Activated T-helper 2 cell treated with anti-CD3 and anti-CD28 coated beads, Interferon-gamma antibody, Interleukin-2, Interleukin-4, amounts not matched to agents 10 μg/mL and 5 μg/mL and 100 μg/mL, durations not matched to agents 14 hours and 24 hours and 36 hours (primary cell): ENCODE measurements at places on chromosomes 6 and 20. TPM values are rescaled to one million over a fixed set of nuclear protein-coding genes. Genes with fewer than 3 reads are reported as not detected.

- no peak for DNase-seq
Measured at GRCh38 chr20:43345676-43346075, 112.0 kb upstream of the SRSF6 start.

DNA sequence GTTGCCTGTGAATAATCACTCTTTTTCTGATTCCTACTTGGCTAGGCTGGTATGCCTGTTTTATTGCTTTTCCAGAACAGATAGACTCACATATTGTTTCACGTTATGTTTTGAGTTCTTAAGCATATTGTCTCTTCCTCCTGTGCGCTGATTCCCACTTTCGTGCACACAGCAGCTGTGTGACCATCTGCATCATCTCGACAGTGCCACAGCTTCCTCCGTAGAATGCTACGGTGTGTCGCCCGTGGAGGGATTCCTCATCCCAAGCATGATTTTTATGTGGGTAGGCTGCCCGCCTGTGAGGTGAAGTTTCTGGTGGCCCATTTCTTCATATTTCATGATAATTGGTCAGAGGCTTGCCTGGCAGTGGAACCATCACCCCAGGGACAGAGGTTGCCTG is 31.8 kb downstream of the PLCB4 start:
- DNase-seq = no peak

DNA sequence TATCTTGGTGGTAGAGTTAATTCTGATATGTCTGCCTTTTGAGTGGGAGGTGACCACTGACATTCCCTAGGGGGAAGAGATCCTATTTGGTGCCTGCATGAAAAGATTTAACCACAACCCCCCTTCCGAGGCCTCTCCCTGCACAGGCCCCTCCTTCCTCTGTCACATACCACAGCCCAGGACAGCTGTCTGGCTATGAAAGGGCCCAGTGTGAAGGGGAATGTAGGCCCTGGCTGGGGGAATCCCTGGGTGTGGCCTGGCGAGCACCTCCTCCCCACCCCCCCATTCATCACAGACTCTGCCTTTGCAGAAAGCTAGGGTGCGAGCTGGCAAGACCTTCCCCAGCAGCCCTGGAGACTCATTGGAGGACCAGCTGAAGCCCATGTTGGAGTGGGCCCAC is 27.4 kb upstream of the MAPRE1 start:
- DNase-seq = no peak

GRCh38 chr6:167479901-167480648 is 155.2 kb downstream of the TTLL2 start:
- no peak for DNase-seq

GRCh38 chr20:61875221-61875885 is 190.3 kb downstream of the TAF4 start:
- DNase-seq = no peak

DNA sequence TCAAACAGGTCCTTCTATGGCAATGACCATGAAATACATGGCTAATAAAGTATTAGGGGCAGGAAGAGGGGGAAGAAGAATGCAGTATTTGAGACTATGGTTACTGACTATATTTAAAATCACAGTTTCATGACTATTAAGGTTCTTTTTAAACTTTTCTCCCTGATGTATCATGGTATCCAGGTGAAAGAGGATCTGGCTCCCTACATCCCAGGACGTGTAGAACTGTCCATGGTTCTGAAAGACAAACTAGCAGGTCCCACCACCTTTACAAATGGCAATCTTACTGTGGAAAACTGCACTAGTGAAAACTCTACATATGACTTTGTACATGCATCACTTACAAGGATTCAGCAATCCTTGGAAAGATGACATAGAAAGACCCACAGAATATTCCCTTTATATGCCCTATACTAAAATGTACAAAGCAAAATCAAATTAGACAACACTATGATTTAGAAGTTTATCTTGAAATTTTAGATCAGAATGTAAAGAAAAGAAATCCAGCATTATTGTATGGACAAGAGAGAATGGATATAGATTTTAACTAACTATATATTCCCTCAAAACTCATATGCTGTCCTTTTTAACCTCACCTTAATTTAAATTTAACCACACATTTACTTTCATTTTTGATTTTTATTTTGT is 33.5 kb downstream of the RPP21 start:
- no peak for DNase-seq

DNA sequence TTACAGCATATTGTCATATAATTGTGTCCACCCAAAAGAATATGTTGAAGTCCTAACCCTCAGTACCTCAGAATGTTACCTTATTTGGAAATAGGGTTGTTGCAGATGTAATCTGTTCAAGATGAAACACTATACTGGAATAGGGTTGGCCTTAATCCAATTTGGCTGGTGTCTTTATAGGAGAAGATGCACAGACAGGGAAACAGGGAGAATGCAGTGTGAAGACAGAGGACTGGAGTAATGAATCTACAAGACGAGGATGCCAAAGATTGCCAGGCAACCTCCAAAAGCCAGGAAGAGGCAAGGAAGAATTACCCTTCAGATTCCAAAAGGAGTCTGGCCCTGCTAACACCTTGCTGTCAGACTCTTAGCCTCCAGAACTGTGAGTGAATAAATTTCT is 482.9 kb downstream of the PTPRT start:
- DNase-seq = no peak

DNA sequence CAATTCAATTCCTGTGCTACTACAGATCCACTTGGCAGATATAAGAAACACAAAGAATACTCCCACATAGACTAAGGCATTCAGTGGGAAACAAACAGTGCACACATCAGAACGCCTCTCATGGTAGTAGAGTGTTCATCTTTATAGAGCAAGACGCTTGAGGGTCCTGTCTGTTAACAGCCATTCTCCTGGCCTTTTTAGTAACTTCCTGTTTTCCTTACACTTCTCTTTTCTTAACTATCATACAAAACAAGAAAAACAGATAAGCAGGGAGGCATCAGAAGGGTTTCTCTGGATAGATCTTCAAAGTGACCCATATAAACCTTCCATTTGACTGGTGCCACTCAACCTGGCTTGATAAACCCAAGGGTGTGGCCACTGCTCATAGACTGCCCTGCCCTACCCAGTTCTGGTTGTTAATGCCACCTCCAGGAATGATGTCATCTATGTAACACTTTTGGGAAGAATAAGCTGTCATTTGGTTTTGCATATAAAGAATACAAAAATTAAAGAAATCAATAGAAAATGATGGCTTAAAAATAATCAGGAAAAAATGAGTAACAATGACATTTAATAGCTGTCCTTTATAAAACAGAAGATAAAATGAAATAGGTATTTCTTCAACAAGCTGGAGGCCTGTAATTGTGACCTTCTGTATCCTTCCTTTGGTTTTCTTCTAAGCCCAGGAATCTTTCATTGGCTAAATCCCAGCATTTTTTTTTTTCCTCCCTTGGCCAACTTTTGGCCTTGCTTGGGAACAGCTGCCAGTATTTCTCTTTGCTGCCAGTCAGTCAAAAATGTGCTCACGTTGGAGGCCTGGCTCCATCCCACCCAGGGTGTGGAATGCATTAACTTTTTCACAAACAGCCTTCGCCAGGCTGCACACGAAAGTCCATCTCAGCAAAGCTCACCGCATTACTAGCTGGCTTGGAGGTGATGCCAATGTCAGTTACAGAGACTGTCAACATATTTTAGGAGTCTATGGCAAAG is 103.5 kb downstream of the GJA10 start:
- DNase-seq = no peak

GRCh38 chr20:51108638-51109363 is 85.9 kb upstream of the KCNG1 start:
- DNase-seq = no peak

DNA sequence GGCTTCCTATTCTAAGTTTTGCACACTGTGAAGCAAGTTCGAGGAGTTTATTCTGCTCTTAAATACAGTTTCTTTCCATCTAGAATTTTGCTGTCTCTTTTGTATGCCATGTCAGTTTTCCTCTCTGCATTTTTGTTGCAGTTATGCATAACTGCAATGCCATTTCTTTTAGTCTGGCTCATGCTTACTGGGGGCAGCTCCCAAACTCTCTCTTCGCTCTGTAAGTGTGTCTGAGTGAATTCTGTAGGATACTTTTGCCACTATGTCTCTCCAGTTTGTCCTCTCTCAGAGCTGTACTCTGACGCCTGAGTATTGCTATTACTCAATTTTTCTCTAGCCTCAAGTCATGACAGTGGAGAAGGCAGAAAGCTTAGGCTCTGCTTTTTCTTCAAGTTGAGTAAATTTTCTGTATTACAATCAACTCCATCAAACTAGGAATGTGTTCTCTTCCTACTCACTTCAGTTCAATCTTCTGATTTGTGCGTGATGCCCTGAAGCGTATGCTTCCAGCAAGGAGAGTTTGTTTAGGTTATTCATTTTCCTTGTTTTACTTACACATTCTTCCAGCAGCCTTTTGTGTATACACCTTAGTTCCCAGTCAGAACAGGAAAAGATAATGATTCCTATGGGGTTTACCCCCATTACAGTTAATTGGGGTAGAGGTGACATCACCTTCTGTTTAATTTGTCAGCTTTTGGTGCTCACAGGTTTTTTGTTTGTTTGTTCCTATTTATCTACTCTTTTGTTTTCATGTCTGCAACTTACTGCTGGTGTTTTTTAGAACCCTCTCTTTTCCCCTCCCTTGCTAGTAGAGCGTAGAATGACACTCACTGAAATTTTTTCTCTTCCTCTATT is 430.9 kb downstream of the BCKDHB start:
- no peak for DNase-seq

DNA sequence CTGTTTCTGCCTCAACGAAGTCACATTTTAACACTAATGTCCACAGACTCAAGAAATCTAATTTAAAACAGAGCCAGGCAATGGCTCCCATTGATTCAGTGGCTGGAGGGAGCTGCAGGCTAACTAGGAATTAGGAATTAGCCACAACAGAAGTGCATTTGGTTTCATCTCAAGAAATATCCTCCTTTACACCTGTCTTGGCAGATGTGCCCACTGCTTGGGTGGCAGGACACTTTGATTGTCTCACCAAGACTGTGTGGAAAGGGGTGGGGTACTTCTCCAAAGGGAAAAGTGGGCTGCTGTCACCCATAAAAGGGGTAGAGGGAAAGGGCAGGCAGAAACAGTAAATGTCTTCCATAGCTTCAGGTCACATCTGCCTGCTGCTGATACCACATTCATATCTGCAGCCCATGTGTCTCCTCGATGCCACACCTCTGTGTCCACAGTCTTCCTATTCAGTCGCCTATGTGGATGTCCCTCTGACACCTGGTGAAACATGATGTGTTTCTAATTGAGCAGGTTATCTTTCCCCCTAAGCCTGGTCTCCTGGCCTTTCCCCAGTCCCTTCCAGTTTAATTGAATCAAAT is 10.9 kb upstream of the OSER1 start:
- DNase-seq = no peak

DNA sequence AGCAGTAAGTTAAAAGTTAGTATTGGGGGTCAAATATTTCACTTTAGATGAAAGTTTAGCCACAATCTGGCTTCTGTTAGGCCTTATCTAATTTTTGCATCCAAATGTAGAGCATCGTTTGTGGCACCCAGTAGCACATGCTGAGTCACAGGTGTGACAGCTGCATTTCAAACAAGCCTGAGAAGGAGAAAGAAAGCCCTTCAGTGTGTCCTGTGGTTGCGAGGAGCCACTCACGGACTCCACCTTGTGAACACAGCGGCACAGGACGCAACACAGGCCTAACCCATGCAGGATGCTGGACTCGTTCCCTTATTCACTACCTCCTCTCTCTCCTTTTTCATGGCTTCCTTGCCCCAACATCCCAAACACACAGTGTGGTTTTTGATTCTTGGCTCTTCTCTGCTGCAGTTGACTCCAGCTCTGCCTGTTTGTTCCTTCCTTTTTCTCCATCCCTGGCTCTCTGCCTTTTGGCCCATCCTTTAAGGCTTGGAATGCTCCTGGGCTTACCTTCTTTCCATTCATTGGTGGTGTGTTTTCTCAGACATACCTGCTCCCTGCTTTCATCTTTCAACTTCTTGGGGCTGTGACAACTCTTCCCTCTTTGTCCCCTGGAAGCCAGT is 124.2 kb downstream of the SLC16A10 start:
- no peak for DNase-seq

- DNase-seq = no peak
Measured at GRCh38 chr6:36717231-36717825, 19.7 kb downstream of the RAB44 start.

- DNase-seq = no peak
Measured at GRCh38 chr6:23013776-23014175, 444.4 kb downstream of the HDGFL1 start.

GRCh38 chr20:62827311-62828038 is 10.6 kb downstream of the COL9A3 start:
- no peak for DNase-seq

GRCh38 chr20:8718279-8718678 is 350.6 kb upstream of the PLCB4 start:
- no peak for DNase-seq

DNA sequence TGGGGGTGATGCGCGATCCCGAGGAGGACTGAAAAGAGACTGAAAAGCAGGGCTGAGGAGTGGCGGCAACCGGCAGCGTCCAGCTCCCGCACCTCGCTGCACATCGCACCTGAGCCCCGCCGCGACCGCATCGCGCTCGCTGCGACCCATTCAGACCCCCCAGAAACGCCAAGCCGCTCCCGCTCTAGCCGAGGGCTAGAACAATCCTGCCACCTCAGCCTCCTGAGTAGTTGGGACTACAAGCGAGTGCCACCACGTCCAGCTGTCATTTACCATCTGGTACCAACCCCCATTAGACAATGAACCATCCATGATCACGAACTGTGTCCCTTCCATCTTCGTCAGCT is 33.2 kb downstream of the HLA-A start:
- DNase-seq = no peak

GRCh38 chr20:16552015-16552414 is 21.2 kb downstream of the KIF16B start:
- DNase-seq = no peak

DNA sequence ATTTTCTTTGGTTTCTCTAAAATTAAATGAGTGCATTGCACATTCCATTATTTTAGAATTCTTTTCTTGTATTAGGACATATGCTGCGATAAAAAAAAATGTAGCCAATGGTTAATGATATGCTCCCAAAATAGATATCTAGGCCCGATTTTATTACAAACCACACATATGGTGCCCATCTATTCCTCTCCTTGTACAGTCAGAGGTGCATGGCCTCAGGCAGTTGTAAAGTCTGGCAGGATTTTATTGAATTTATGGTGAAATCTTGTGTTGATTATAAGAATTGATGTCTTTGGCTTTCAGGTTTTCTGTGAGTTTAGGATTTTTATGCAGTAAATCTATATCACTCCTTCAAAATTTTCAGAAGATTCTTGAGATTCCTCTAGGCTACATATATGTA is 192.2 kb downstream of the RFPL4B start:
- no peak for DNase-seq

- DNase-seq = no peak
Measured at GRCh38 chr6:4055420-4056041, 23.4 kb downstream of the FAM217A start.

The MUC21 gene
- not detected in 2 replicates for total RNA-seq

The SLC22A7 gene
- total RNA-seq = not detected in 2 replicates

The EDN1 gene
- total RNA-seq = 0.09 TPM in 2 replicates

The TCF21 gene
- total RNA-seq = not detected in 2 replicates

The PTGIS gene
- 31.0 and 31.3 TPM in 2 replicates for total RNA-seq

The CYP39A1 gene
- not detected in 2 replicates for total RNA-seq

The KCNG1 gene
- 2.2 and 2.3 TPM in 2 replicates for total RNA-seq

The TAF4 gene
- total RNA-seq = 23.6 and 26.9 TPM in 2 replicates

The F13A1 gene
- total RNA-seq = not detected in 2 replicates
